GM12878 (cell line): ENCODE measurements at places on chromosomes 16 and 17. TPM values are rescaled to one million over a fixed set of nuclear protein-coding genes. Genes with fewer than 3 reads are reported as not detected.

TBC1D3C gene
- not detected in 2 replicates for total RNA-seq

SPECC1 gene
- 39.5 and 41.9 TPM in 2 replicates for total RNA-seq

DNAH2 gene
- total RNA-seq = not detected in 2 replicates

GPRC5B gene
- 0.23 and 0.32 TPM in 2 replicates for total RNA-seq

AATK gene
- total RNA-seq = not detected in 2 replicates

ROGDI gene
- 13.7 and 14.7 TPM in 2 replicates for total RNA-seq

USP31 gene
- 5.3 and 6.5 TPM in 2 replicates for total RNA-seq

HCRT gene
- 0.41 TPM in 1 of 2 replicates, not detected in the other for total RNA-seq

EVI2B gene
- 51.0 and 52.7 TPM in 2 replicates for total RNA-seq

CACNA1H gene
- total RNA-seq = 0.19 and 0.54 TPM in 2 replicates

NOB1 gene
- 93.1 and 97.9 TPM in 2 replicates for total RNA-seq

SPIRE2 gene
- 0.35 and 0.64 TPM in 2 replicates for total RNA-seq

KREMEN2 gene
- 1.5 TPM in 2 replicates for total RNA-seq

TRIM72 gene
- total RNA-seq = 1.0 and 1.2 TPM in 2 replicates

NLRC3 gene
- total RNA-seq = 17.8 and 18.2 TPM in 2 replicates

HSD17B1 gene
- total RNA-seq = 0.61 and 0.67 TPM in 2 replicates

CETP gene
- total RNA-seq = 0.77 and 1.4 TPM in 2 replicates

TNS4 gene
- total RNA-seq = 0.90 and 1.0 TPM in 2 replicates

WWP2 gene
- total RNA-seq = 40.4 and 47.0 TPM in 2 replicates

SOX9 gene
- total RNA-seq = 18.2 and 19.0 TPM in 2 replicates

COX6A2 gene
- total RNA-seq = not detected in 2 replicates

ZNF652 gene
- total RNA-seq = 10.1 and 10.9 TPM in 2 replicates

TAC4 gene
- total RNA-seq = not detected in 2 replicates

CD300H gene
- total RNA-seq = not detected in 2 replicates

SUZ12 gene
- total RNA-seq = 47.9 and 48.8 TPM in 2 replicates

CSH2 gene
- total RNA-seq = not detected in 2 replicates

ACSM3 gene
- total RNA-seq = 4.4 and 7.1 TPM in 2 replicates

PHOSPHO1 gene
- 0.21 and 0.26 TPM in 2 replicates for total RNA-seq

DOC2A gene
- total RNA-seq = 0.11 TPM in 1 of 2 replicates, not detected in the other

MILR1 gene
- total RNA-seq = 13.2 and 16.7 TPM in 2 replicates

KRT17 gene
- total RNA-seq = 2.4 and 2.7 TPM in 2 replicates

RAMP2 gene
- total RNA-seq = 0.43 TPM in 1 of 2 replicates, not detected in the other

TUBD1 gene
- total RNA-seq = 7.7 TPM in 2 replicates

DNAAF1 gene
- not detected in 2 replicates for total RNA-seq

UNC13D gene
- total RNA-seq = 58.6 and 63.9 TPM in 2 replicates

METTL2A gene
- 21.2 and 23.1 TPM in 2 replicates for total RNA-seq

FBXL19 gene
- 27.5 and 32.1 TPM in 2 replicates for total RNA-seq

CCL14 gene
- total RNA-seq = not detected in 2 replicates

NLRC5 gene
- total RNA-seq = 86.2 and 105 TPM in 2 replicates

MEIOB gene
- total RNA-seq = 0.13 TPM in 1 of 2 replicates, not detected in the other

SLC16A6 gene
- 7.6 and 8.1 TPM in 2 replicates for total RNA-seq

MFSD11 gene
- total RNA-seq = 13.6 and 13.9 TPM in 2 replicates

GPR179 gene
- 0.08 TPM in 1 of 2 replicates, not detected in the other for total RNA-seq

TBC1D3B gene
- total RNA-seq = 2.5 and 8.5 TPM in 2 replicates
